ENCODE measurements at places on chromosomes 2 and 18. TPM values are rescaled to one million over a fixed set of nuclear protein-coding genes. Genes with fewer than 3 reads are reported as not detected.

GRCh38 chr18:53795061-53795460 is 429.4 kb downstream of the MBD2 start:
- DNase-seq = no peak

DNA sequence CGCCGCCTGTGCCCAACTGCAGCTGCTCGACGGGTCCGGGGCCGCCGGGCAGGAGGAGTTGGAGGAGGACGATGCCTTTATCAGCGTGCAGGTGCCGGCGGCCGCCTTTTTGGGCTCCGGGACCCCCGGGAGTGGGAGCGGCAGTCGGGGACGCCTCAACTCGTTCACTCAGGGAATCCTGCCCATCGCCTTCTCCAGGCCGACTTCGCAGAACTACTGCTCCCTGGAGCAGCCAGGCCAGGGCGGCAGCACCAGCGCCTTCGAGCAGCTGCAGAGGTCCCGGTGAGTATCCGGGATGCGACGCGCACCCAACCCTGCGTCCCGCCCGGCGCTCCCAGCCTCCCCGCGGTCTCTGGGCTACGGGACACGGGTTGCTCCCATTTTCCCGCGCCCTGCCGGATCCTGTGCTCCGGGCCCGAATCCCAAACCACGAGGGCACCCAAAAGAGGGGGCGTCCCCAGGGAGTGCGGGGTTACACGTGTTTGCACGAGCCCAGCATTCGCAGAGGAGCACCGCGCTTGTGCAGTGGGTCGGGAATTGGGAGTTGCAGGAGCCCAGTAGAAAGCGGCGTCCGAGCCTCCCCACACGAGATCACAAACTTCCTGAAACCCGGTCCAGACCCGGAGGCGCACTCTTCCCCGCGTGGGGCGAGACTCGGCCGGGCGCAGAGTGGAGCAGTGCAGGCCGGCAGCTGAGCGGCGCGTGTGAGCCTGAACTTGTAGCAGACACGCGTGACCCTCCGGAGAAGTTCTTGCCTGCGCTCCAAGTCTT is 1.2 kb downstream of the CABLES1 start:
- DNase-seq = no peak

DNA sequence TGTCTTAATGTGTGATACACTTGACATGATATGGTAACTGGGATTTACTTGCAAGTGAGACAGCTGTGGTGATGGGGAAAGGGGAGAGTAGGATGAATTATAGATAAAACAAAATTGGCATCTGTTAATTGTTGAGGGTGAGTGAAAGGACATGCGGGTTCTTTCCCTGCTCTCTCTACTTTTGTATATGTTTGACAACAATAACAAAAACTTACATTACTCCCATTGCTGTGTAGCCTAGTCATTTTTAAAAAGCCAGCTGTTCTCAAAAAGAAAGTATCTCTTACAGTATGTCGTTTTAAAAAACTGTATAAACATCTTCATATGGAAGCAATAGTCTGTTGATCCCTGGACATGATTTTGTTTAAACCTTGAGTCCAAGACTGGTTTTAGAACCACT is 117.6 kb downstream of the MYO1B start:
- DNase-seq = peak; percentile 53

DNA sequence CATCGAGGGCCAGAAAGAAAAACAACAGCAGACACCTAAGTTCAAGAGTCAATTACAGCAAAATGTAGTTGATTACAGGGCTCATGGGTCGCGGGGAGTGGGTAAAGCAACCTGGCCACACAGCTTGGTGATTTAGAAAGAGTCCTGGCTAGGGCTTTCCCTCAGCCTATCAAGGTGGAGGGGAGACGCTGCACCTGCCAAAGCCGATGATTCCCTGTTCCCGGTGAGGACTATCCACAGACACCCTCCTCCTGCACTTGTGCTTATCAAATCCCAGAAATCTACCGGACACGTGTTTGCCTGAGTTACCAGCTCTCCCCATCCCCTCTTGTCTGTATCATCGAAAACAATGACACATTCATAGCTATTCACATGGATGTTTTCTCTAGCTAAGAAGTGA is 7.0 kb upstream of the SOX11 start:
- no peak for DNase-seq

- no peak for DNase-seq
Observed at GRCh38 chr2:77301441-77301840, 220.7 kb downstream of the LRRTM4 start.

- no peak for DNase-seq
Observed at GRCh38 chr2:219662566-219662965, 35.1 kb downstream of the SLC4A3 start.

DCDC2C gene
- not detected for polyA plus RNA-seq

TMEM198 gene
- 0.83 TPM for polyA plus RNA-seq

Data from AG04450 (cell line).